ENCODE measurements at places on chromosomes 7 and 10.

- no peak for DNase-seq
Observed at GRCh38 chr10:66654861-66655260, 271.0 kb upstream of the LRRTM3 start.

DNA sequence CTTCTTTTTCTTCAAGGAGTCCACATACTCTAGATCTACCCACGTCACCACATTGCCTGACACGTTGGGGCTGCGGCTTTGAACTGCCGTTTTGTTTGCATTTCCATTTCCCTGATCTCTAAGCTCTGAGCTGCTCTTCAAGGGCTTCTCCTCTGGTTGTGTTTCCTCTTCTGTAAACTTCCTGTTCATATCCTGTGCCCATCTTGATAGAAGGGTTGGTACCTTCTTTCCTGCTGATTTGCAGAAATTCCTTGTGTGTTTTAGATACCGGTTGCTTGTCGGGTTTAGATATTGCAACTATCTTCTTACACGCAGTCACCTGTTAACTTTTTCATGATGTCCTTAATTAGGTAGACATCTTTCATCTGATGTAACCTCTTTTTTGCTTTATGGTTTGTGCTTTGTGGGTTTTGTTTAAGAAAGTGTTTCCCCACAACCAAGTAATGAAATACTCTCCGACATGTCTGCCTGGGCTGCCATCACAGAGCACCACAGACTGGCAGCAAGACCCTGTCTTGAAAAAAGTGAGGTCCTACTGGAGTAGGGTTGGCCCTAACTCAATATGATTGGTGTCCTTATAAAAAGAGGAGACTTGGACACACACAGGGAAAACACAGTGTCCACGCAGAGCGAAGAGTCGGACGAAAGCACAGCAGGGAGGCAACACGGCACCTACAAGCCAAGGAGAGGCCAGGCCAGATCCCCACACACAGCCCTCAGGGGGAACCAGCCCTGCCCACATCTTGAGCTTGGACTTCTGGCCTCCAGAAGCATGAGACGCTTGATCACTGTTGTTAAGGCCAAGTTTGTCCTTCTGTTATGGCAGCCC lies 99.1 kb upstream of the PDGFA start:
- DNase-seq: no peak

- no peak for DNase-seq
Observed at GRCh38 chr7:134639061-134639460, 7.6 kb upstream of the BPGM start.

- no peak for DNase-seq
Observed at GRCh38 chr7:22601003-22601402, 101.0 kb upstream of the STEAP1B start.

DNA sequence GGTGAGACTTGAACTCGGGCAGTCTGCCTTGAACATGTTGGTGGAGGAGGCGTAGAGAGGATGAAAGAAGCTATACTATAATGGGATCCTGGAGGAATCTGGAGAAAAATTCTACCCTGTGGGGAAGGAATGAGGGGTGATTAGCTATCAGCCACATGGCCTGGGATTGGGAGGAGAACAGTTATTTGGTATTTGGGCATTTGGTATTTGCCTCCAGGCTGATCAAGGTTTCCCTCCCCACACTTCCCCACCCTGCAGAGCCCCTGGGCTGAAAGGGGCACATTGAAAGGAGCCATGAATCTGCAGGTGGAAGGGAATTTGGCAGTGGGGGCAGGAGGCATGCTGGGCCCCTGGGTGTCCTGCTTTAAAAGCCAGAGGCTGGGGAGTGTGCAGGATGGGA lies 235.3 kb downstream of the INHBA start:
- no peak for DNase-seq

All from heart right ventricle (tissue), 16 donors.